HS-5 (cell line): ENCODE measurements at places on chromosomes 5 and 9.

GRCh38 chr9:131624636-131625507 is 79.5 kb downstream of the PRRT1B start:
- DNase-seq, result no peak

DNA sequence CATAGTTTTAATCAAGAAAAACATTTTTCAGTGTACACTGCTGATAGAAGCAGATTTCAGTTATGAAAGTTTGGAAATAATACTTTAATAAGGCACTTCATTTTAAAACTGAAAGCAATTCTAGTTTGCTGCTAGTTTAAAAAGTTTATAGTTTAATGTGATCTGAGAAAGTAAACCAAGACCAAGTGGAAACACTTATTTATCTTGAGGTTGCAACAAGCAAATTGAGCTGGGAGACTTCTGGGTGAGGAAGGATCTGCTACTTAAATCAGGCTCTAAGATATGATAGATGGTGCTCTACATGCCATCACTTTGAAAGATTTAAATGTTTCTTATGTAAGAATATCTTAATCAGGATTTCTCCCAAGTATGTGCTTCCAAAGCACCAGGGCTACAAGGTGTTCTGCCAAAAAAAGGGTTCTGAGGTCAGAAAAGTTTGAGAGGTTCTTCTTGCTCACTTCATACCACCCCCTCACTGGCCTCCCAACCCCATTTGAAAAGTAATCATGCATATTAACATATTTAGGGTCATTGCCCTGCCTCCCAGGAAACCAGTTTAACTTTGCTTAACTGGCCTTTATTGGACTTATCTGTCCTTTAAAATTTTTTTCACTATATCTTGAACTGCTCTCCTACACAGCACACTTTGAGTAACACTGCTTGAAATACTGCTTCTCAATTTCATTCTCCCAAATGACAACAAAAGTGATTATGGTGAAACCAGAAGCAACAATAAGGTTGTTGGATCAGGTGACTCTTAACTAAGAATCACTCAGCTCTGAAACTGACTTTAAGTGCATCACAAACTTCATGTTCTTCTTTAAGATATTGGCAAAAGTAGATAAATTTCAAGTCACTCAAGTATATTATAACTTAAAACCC is 15.5 kb downstream of the SLC44A1 start:
- no peak for DNase-seq

DNA sequence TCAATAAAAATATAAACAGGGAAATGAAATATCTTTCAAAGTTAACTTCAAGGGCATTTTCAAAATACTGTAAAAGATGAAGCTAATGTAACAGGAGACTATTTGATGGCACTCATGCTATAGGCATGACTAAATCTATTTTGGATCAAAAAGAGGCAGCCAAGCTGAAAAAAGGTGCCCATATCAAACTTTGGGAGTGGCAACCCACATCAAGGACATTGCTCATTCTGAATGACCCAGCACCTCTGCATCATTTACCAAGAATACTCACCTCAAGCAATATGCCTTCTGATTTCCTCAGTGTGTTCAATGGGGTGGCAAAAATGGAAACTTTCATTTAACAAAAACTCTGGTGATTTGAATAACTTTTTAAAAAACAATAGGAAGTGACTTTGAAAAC is 853.3 kb downstream of the TLE1 start:
- DNase-seq, result no peak

DNA sequence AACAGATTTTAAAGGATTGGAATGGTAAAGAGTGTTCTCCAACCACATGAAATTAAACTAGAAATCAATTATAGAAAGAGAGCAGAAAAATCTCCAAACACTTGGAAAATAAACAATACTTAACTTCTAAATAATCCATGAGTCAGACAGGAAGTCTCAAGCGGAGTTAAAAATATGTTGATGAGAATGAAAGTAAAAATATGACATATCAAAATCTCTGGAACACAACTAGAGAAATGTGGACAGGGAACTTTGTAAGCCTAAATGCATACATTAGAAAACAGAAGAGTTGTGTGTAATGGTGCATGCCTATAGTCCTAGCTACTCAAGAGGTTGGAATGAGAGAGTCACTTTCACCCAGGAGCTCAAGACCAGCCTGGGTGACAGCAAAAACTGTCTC is 47.9 kb upstream of the ZNF618 start:
- no peak for DNase-seq

- DNase-seq, result no peak
These were observed 123.3 kb upstream of the MVB12B start for GRCh38 chr9:126203313-126203712.

DNA sequence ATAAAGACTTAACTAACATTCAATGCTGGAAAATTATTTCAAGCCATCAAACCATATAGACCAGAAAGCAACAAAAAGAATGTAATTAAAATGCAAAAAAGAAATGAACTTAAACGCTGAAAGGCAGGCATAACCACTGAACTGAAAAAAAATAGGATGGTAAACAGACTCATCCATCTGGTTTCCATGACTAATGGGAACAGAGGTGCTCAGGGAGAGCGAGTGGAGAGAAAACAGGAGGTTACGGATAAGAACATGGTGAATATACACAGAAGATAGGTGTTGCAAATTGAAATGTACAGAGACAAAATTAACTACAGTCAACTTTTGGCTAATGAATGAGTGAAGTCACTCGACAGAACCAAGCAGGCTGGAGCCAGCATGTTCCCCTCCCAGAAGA is 43.5 kb upstream of the RNF38 start:
- no peak for DNase-seq

- no peak for DNase-seq
These were observed 561 bp downstream of the DAPK1 start for GRCh38 chr9:87498046-87498810.

DNA sequence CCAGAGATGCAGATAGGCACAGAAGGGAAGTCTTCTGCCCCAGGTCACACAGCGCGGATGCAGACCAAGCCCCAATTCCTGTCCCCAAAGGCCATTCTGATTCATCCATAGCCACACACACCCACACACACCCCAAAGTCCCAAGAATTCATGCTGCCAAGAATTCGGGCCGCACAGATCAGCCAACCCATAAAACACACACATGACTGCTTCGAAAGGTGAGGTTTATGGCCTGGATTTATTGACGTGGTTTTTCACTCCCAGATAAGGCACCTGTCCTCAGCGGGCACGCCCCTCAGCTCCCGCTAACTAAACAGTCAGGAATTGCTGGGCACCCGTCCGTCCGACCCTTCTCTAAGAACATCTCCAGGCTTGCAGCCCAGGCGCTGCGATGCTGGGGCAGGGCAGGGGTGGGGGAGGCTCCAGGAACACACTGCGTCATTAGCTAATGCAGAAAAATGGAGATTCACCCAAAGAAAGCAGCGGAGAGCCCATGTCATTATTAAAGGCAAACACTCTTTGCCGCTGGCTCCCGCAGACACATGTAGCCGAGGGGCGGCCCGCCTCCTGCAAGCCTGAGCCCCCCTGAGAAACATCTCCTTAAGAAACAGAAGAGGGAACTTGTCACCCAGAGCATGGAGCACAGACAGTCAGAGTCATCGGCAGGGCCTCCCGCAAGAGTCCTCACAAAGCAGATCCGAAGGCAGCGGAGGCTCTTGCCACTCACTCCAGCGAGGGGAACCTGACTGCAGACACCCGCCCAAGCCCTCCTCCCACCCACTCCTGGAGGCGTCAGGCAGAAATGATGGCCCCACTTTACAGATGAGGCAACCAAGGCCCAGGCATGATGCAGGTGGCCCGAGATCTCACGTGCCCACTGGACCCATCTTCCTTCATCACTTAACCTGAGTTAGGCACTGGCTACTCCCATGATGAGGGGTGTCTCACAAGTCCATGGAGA is 19.9 kb downstream of the VAV2 start:
- no peak for DNase-seq

DNA sequence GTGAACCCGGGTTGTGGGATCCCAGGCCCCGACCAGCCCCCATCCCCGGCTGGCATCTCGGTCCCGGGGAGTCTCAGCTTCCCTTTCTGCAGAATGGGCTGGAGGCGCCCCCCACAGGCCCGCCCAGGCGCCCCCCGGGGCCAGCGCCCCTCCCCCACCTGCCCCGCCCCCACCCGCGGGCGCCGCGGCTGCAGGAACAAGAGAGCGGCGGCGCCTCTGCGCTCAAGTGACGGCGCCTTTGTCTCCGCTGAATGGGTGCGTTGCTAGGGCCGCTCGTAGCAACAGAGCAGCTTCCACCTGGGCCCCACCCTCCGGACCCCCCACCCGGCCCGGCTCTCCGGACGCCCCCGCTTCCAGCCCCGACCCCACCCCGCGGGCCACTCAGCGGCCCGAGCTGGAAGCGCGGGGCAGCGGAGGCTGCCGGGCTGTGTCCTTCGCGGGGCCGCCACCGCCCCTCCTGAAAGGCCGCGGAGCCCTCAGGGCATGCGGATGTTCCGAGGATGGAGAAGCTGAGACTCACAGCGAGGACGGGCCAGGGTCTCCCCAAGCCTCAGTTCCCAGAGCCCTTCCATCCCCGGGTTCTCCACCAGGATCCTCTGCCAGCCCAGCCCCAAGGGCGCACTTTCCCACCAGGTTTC is 27.5 kb downstream of the ADGRD2 start:
- DNase-seq, result no peak

GRCh38 chr5:69288688-69289087 is 43.9 kb downstream of the CCDC125 start:
- no peak for DNase-seq

DNA sequence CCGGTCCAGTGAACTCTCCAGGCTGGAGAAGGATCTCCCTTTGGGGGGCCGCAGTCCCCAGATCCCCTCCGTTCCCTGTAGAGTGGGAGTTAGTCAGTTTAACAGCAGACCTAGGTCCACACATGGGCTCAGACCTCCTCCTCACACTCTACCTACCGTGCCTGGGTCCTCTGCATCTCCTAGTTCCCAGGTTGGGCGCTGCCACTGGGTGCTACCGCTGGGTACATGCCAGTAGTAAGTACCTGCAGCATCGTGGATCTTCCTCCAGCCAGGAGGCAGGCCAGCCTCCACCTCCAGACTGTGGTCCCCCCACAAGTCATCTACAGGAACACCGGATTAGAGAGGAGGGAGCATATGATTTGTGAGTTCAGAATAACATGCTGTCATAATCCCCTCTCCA is 802 bp downstream of the APBB3 start:
- no peak for DNase-seq

DNA sequence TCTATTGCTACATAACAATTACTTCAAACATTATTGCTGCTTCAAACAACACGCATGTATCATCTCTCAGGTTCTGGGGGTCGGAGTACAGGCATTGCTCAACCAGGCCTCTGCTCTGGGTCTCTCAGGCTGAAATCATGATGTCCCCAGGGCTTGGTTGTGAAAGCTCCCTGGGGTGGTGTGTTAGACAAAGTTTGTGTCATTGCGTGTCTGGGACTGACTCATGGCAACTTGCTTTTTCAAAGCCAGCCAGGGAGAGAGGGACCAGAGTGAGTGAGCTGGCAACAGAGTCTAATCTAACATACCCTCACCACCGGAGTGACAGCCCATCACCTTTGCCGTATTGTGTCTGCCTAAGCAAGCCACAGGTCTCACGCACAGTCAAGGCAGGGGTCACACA is 259.2 kb upstream of the NFIL3 start:
- DNase-seq, result no peak

DNA sequence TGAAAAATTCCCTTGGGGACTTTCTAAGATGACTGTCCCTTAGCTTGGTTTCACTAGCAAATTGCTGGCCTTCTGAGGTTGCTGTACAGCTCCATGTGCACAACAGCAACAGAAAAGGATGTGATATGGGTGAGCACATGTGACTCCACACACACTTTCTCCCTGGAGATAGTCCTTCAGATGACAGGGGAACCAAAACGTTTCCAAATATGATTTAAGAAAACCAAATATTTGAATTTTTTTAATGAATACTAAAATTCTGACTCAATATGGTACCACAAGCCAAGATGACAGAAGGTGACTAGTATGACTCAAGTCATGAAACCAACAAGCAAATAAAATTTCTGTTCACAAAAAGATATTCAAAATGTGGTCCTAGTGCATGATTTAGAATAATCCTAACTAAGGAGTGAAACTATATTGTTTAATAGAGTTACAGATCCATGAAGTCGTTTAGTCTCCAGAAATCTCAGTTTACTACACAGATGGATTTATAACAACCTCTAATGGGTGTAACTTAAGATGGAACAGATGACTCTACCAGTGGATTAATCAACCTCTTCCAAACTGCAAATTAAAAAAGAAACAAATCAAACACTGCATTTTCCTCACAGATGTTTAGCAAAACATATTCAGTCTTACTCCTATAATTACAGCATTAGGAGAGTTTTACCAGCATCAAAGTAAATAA is 144.8 kb upstream of the PIK3R1 start:
- DNase-seq, result no peak

DNA sequence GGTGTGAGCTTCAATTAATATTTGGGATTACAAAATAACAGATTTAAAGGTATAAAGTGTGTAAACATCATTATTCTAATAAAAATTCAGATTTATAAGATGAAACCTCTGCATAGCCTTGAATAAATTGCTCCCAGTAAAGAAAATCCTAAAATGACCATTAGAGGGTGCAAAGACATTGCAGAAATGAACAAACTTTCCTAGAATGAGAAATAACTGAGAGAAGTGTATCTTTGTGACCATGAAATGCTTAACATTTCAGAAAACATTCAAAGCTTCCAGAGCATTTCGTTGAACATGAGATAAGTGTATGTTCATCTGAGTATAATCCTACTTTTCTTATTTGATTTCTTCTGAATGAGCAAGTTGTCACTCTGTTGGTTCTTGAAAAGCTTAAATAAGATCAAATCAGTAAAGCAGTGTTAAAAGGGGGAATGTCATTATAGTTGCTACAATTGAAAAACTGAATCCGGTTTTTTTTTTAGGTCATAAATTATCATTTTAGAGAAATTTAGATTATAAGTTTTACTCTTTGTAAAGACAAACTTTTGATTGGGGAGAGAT is 24.7 kb upstream of the NUDT12 start:
- DNase-seq, result peak; percentile 20

DNA sequence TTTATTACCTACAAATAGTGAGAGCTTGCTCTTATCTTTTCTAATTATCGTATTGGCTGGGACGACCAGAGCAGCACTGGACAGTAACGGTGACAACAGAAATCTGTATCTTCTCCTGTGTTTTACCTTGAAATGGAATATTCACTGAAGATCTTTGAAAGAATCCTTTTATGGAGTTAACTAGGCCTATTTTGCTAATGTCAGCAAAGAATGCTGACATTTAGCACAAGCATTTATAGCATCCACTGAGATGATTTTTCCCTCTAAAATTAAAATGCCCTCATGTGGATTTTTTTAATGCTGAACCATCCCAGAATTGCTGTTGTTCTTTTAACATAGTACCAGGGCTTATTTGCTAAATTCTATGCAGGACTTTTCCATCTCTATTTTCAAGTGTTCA is 59.4 kb downstream of the ROR2 start:
- DNase-seq, result no peak

DNA sequence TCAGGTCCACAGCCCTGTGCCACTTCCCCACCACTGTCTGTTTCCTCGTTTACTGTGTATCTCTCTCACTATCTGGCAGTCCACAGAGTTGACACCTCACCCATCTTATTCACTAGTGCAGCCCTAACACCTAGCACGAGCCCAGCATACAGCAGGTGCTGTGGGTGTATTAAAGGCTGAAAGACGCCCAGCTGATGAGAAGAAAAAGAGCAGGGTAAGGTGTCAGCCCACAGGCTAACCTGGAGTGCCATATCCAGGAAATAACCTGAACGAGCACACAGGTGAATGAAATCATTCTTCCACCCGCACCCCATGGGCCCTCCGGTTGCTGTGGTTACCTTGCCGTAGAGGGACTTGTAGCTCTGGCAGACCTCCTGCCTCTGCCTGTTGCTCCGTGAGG is 18.6 kb downstream of the ANXA6 start:
- DNase-seq, result no peak

GRCh38 chr9:4798281-4799032 is 5.7 kb downstream of the RCL1 start:
- no peak for DNase-seq
